Esophagus mucosa (tissue), 1 donor: ENCODE measurements at places on chromosomes 4 and X.
A peak's percentile ranks its signal among the peaks of the same experiment; 100 is the strongest.

- ATAC-seq, result no peak
These were observed 249.4 kb downstream of the ARHGAP10 start for GRCh38 chr4:147981305-147981704.

- no peak for ATAC-seq
These were observed 81.7 kb downstream of the EGF start for GRCh38 chr4:109994415-109994827.

GRCh38 chrX:44898411-44899221, 25.6 kb downstream of the KDM6A start:
- ATAC-seq, result peak; percentile 82

DNA sequence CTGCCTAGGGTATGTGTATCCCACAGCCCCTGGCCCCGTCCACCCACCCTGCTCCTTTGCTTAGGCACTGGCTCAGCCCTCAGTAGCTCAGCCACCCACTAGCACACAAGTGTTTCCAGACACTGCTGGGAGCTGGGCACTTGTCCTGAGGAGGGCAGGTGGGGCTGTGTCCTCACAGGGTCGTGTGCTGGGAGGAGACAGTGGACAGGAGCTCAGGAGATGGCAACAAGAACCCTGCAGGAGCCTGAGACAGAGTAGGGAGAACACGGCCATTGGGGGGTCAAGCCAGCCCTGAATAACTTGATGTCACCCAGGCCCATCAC, 5.5 kb upstream of the CPLX1 start:
- ATAC-seq, result no peak

- no peak for ATAC-seq
These were observed 15.0 kb downstream of the AGA start for GRCh38 chr4:177427192-177427591.

DNA sequence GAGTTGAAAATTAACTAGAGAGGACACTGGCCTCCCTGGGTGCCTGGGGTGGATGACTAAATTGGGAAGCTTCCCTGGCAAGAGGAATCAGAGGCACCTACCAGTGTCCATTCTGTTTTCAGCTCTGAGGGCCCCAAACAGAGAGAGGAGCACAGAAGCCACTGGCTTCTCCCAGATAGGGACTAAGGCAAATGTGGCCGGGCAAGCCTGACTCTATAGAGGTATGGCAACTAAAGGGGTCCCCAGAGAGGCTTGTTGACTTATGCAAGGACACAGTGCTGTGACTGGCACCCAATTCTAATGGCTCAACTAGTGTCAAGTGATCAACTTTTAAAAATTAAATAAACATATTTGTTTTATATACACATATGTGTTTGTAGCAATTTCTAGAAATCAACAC, 17.2 kb downstream of the TRPC3 start:
- ATAC-seq, result no peak

DNA sequence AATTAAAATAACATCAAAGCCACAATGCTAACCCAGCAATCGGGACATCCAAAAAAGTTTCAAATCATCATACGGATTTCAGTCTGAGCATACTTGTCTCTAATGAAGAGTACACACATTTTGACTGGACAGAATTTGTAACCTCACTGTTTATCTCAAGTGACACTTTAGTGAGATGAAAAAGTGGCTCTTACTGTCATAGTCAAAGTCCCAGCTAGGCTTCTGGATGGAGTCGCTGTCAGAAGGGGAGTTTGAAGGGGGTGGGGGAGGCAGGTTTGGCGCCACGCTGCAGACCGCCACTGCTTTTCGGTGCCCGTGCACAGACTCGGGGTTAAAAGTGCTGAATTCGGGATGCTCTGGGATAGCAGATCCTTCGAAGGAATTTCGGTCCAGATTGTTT, 41.0 kb upstream of the MTNR1A start:
- ATAC-seq, result no peak

DNA sequence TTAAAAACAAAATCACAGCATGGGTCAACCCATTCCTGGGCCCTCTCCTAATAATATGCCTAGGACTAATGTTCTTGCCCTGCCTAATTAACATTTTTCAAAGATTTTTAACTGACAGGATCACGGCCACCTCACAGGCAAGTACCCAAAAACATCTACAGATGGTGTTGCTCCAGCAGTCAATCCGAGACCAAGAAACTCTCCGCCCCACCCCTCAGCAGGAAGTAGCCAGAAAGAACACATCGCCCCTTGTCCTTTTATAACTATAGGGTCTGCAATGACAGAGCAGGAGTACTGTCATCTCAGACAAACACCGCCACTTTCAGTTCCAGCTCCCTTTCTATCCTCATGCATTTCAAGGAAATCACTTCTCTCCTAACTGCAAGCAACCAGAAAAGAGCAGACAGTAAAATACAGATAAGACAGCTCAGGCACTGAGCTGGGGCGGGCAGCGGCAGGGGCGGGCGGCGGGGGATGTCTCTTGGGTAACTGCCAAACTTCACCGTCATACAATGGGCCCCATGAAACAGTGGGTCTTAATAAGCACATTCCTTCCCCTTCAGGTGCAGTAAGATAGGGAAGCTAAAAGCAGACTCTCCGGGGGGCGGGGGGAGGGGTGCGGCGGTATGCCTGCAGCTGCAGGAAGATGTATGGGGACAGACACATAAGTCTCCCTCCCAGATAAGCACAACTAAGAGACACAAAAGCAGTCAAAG, 67.4 kb downstream of the ZNF182 start:
- no peak for ATAC-seq

GRCh38 chrX:69357317-69357716, 146.8 kb upstream of the NALF2 start:
- no peak for ATAC-seq

DNA sequence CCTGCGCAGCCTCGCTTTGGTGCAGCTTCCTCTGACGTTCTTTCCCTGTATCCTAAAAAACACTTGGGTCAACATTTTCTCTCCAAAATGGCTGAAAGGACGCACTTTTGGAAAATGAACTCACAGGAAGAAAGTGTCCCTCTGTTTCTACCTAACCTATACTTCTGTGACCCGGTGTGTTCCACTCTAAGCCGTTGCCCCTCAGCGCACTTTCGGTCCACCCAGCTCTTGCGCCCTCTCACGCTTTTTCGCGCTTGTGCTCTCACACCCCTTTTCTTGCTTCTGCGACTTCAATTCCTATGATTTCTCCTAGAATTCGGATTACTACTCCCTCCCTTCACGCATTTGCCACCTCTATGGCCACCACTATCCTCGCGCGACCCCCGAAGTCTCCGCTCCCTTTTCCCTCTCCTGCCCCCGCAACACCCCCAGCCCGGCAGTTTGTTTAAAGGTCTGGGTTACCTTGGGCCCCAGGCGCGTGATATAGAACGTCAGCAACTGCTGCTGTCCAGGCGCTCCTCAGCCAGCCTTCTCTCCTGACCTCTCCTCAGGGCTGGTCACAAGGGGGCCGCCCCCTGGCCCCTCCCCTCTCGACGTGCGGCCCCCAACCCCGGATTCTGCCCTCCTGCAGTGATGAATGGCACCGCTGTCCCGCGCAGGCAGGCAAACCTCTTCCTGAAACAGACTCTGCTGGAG, at the start of gene USP51:
Gene USP51, minus strand, starts transcription at position 535 of the 696 bp plus-strand sequence. CDS start 909 bp downstream, outside the sequence.
- peak; percentile 34 for ATAC-seq

DNA sequence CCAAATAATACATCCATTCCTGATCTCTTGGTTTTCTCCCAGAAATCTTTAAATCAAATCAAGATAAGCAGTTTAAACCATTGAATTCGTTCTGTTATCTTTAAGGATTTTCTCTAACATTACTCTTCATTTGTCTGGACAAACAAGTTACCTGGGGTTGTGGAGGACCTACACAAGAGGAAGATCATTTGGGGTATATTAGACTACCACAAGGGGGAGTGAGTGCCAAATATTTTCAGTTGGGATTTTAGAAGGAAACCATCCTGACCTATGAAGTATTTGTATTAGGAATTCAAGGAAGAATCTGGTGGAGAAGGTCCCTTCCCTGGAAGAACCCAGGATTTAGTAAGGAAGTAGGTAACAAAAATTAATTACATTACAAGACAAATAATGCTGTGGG, 12.0 kb upstream of the DCHS2 start:
- ATAC-seq, result no peak

DNA sequence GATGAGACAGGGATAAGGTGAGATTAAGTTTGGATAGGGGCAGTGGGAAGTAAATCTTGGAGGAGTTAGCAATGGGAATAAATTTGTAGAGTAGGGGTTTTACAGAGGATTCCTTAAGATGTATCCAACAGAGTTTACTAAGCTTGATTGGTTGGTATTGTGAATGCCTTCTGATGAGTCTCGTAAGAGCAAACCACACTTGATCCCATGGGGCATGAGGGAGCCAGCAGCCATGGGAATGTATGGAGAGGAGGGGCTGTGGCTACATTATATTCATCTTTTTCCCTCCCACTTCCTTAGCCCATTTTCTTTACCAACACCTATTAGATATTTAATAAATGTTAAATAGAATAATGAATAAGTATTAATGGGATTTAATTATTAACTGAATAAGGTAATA, 126.6 kb upstream of the NDST3 start:
- ATAC-seq, result no peak
